Foreskin melanocyte (primary cell): ENCODE measurements at places on chromosomes 3 and 15.

GRCh38 chr15:68379759-68380290 lies 52.1 kb downstream of the ITGA11 start:
- no peak for DNase-seq

DNA sequence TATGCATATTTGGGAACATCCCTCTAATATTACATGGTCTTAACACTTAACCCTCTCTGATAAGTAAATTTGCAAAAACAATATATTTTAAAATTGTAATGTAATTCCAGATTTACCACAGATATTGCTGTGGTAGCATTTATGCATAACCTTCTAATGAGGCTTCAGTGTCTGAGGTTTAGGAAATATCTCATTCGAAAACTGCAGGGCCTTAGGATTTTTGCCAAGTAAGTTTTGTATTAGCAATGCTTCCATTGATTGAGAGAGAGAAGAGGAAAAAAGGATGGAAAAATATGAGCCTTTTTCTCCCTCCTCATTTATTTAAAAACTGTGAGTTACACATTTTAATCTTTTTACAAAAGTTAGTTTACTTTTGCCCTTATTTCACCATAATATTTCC lies 294.6 kb downstream of the EPHA3 start:
- no peak for DNase-seq

DNA sequence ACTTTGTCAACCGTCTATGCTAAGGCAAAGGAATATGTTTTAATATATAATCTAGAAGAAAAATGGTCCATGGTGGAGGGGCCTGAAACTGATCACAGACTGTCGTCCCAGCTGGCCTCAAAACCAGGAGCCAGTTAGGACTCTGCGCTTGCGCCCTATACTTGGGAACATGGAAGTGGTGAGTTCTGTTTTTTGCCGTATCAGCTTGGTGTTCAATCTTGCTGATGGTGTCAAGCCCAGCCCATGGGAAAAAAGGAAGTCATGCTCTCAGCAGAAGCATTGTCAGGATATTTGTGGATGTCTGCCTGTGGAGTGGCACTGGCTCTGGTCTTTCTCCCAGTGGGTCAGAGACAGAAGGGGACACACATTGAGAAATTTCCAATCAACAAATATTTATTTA lies 342.0 kb upstream of the CTDSPL start:
- DNase-seq, result no peak

- DNase-seq, result no peak
Observed at GRCh38 chr3:177356952-177357351, 159.7 kb upstream of the TBL1XR1 start.

DNA sequence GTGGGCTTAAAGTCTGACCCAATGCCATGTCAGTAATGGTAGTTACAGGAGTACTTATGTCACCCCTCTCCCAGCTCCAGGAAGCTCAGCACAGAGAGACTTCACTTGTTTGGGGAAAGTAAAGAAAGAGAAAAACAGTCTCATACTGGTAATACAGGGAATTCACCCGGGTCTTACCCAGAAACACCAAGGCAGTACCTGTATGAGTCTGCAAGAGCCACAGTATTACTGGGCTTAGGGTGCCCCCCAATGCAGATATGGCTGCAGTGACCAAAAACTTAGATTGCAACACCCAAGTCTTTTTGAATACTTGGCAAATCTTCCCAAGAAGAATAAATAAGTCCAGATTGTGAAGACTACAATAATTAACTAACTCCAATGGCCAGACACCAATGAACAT lies 622.1 kb downstream of the IGSF11 start:
- DNase-seq, result no peak

- peak; percentile 9 for DNase-seq
Observed at GRCh38 chr15:37771465-37771864, 163.0 kb upstream of the TMCO5A start.

DNA sequence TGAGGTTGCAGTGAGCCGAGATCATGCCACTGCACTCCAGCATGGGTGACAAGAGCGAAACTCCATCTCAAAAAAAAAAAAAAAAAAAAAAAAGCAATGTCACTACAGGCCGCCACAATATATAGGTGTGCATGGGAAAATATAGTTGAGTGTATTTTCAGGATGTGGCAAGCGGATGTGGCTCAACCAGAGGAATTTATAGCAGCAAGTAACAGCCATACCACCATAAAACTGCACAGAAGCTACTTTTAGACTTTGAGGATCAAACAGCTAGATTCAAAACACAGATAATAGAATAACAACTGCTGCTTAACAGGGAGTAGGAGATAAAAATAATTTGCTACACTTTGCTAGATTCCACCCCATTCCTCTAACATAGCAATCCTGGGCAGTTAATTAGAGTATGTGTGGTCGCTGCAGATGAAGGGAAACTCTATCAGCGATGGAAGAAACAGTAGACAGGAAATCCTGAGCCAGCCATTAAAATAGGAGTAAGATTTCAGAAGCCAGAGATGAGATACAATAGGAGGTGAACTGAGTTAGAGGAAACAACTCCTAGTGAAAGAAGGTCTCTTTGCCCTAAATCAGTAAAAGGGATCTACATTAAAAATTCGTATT lies 318.7 kb upstream of the STT3B start:
- DNase-seq, result no peak

DNA sequence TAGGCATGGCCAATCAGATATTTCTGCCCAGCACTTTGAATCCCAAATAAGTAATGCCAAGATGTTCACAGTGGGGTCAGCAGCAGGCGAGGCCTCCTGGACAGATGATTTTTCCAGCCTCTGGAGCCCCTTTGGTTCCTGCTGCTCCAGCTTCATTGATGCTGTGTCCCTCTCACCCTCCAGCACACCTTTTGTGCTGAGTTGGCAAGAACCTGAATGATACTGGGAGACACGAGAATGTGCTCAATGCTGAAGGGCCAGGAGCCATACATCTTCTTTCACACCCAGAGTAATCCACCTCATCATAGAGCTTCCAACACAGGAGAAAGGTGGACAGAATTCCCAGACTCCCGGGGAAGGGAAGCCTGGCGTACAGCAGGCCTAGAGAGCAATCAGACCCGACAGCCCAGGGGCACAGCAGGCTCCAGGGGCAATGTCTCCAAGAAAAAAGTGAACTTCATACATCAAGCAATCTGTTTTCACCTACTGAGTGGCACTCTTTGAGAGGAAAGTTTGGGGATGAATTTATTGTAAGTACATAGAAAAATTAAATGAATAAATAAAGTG lies 6.7 kb upstream of the DAPK2 start:
- DNase-seq, result no peak

DNA sequence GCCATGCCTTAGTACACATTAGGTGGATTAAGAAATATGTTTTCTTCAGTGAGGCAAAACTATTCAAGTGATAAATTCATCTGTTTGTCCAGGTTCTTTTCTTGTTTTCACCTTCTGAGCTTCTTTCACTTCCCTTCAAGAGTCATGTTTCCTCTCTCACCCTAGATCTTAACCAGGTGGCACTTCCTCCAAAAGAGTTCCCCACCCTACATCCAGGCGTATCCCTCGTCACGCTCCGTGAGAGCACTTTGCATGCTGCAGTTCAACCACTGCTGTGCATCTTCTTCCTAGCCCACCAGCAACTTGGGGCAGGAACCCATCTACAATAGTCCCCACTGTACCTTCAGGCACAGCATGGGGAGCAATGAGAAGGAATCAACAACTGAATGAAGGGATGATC lies 28.9 kb downstream of the OSBPL10 start:
- no peak for DNase-seq

DNA sequence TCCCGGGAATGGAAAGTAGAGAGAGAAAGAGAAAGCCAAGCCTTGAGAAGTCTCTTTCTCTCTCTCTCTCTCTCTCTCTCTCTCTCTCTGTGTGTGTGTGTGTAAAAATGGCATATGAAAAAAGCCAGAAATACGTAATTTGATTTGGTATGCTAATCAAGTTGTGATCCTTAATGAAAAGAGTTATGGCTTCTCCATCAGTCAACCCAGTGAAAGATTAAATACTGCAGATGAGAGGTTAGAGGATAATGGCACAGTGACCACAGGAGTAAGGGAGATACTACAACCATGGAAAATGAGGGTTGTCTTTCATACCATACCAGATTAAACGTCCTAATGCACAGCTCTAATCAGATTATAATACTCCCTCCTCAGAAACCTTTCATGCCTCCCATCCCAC lies 193.5 kb upstream of the SOX2 start:
- DNase-seq, result no peak

DNA sequence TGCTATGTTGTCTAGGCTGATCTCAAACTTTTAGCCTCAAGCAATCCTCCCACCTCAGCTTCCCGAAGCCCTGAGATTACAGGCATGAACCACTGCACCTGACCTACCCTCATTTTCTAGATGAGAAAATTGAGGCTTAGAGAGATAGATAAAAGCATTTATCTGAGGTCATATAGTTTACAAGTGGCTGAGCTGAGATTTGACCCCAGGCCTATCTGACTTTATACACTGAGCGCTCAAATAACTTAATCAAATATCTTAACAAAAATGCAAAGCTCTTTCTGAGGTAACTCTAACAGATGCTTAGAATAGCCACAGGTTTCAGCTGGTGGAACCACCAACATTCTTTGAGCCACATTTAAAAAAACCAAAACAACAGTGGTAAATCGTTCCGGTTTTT lies 5.5 kb downstream of the PLS1 start:
- no peak for DNase-seq

- DNase-seq, result peak; percentile 76
Observed at GRCh38 chr15:99324082-99324620, 72.9 kb downstream of the LRRC28 start.

GRCh38 chr3:177431525-177432176 lies 234.4 kb upstream of the TBL1XR1 start:
- no peak for DNase-seq

GRCh38 chr3:101939361-101940049 lies 90.2 kb downstream of the NFKBIZ start:
- DNase-seq, result no peak

GRCh38 chr3:82224661-82225060 lies 463.2 kb upstream of the GBE1 start:
- no peak for DNase-seq

DNA sequence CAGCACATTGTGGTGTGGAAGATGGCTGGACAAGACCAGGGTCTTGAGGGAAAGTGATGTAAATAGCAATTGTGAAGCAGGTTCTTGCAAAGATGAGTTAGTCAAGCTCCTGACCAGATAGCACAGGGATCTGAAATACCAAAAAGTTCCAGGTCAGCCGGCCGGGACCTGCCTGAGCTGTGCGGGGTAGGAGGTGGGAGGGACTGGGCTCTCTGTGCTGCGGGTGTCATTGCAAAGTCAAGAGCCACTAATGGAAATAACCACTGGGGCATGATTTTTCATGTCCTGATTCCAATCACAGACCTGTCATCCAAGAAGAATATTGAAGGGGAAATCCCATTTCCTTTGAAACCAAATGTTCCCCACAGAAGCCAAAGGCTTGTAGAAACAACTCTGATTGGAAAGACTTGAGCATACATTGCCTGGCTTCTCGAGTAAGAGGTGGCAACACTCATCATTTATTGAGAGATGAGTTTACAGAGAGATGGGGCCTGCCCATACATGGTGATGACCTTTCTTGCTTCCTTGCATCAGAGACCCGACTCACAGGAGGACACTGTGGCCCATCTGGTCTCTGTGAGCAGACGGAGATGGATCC lies 44.2 kb upstream of the KY start:
- DNase-seq, result no peak

- no peak for DNase-seq
Observed at GRCh38 chr3:49271047-49271446, 6.0 kb downstream of the C3orf62 start.
